ENCODE measurements at places on chromosomes 12 and 14.

- no peak for DNase-seq
These were observed 68.8 kb downstream of the RNFT2 start for GRCh38 chr12:116806845-116807440.

DNA sequence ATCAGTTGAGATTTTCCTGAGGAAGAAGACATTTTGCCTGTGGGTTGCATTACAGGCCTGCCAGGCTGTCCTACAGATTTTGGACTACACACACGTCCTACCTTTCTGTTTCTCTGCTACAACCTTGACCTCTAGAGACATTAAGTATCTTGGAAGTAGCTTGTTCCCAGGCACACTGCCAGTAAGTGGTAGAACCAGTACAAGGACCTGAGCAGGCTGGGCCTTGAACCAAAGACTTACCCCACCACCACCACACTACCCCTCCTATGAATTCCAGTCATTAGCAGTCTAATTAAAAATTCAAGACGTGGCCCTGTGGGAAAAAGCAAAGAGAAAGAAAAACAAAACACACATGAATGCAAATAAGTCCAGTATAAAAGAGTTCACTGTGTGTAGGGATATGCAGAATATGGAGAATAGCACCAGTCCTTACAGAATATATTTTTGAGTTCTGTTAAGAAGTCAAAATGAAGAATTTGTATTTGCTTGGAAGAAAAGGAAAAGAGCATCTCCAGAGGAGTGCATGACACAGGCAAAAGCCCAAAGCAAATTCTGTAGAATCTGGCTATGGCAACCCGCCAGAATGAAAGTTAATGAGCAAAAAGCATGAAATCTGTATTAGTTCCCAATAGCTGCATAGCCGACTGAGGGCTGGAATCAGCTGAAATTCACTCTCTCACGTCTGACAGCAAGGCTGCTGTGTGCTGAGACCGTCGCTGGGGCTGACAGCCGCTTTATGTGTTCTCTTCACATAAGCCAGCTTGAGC, 74.3 kb upstream of the ST8SIA1 start:
- no peak for DNase-seq

DNA sequence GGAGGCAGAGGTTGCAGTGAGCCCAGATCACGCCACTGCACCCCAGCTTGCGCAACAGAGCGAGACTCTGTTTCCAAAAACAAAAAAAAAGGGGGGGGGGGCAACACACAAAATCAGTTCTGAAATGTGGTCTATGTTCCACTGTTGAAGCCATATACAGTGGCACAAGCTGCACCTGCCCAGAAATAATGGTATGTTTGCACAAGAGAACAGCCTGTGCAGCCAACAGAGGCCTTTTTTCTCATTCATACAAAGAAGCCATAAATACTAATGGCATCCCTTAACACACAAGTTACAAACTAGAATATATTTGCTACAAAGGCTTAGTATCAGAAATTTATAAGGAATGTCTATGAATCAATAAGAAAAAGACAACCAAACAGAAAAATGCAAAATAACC, 37.1 kb downstream of the ITPR2 start:
- DNase-seq, result no peak

DNA sequence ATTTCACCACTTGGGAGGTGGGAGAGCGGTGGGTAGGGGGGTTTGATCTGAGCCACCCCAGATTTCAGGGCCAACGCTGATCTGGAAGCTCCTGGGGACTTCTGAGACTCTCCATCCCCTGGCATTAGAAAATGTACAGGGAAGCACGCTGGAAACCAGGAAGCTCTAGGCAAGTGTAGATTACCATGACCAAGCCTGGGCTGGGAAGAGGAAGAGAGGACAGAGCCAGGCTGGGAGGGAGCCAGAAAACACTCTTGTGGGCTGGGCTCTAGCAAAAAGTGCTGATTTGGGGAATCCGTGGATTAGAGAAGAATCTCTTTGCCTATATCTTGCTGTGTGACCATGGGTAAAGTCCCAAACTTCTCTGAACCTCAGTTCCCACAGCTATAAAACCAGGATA, 236.7 kb downstream of the BCL11B start:
- DNase-seq, result peak; percentile 49

DNA sequence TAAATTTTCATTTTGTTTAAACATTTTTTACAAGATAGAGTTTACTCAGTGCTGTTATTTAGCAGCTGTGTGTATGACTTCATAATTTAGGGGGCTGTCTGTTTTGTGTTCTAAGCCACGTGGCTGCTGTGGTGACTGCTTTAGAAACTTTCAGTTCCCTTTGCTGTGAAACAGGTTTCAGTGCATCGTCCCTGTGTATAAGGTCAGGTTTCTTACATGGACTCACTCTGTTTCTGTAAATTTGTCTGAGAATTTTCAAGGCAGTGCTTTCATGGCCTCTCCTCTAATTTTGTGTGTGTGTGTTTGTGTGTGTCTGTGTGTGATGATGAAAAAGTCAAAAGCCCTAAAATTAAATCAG, 32.4 kb downstream of the BICD1 start:
- DNase-seq, result peak; percentile 62

- no peak for DNase-seq
These were observed 26.2 kb upstream of the CHPT1 start for GRCh38 chr12:101671157-101671791.

DNA sequence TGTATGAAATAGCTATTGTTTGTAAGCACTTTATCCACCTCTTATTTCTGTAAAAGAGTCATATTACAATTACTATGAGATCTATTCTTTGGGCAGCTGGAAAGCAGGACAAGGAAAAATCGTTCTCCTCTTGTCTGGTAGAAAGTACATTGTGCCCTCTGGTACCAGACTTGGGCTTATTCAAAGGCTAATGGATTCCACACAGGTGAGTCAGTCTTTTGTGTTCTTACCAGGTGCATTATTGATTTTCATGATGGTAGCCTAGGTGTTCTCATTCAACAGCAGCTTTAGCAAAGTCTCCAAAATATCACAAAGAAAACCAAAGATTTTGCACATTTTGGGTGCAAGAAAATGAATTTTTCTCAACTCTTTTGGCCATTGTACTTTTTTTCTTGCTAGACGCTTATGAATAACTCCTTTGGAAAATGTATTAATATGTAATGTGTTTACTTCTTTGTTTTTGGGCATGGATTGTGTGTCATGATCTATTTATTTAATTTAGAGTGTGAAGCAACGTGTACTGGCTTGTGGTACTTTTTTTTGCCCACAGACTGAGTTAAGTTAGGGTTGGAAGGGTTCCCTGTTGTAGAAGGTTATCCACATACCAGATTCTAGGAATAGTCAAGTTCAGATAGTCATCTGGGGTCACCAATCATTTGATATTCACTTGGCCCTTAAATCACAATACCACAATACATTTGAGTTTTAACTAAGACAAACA, 26.2 kb downstream of the MNAT1 start:
- no peak for DNase-seq

GRCh38 chr14:99630202-99630601, 14.7 kb upstream of the HHIPL1 start:
- DNase-seq, result no peak

DNA sequence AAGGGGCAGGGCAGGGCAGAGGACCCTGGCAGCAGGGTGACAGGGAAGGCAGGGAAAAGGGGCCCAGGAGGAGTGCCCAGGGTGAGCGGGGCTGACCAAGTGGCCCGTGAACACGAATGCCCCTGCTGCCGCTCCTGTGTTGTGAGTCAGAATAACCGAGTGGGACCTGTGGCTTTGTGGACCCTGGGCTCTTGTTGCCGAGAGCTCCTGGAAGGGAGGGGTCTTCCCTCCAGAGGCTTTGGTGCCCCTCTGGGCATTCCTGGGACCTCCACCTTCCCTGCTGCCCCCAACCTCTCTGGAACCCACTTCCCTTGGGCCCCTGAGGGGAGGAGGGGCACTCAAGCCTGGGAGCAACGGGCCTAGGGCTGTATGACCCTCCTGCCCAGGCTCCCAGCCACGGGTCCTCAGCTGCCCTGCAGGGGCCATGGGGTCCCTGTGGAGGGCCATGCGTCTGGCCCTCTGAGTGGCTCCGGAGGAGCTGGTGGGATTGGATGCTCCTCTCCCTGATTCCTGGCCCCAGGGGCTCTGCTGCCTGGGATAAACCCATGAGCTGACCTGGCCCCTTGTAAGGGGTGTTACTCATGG, 319.4 kb downstream of the TMEM121 start:
- no peak for DNase-seq

GRCh38 chr12:1131811-1132224, 140.8 kb downstream of the ERC1 start:
- no peak for DNase-seq

DNA sequence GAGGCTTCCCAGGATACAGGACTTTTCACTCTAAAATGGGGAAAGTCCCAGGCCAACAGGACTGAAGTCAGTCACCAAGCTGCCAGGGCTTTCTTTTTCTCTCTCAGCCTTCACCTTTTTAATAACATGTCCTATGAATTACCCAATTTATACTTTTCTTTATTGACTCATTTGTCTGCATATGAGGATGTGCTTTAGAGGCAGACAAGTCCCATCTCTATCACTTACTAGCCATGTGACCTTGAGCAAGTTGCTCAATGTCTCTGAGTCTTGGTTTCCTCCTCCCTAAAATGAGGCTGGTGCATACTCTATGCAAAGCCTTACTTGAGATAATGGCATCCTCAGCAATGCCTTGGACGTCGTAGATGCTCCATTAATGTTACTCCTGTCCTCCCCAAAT, 98.1 kb upstream of the TMPO start:
- DNase-seq, result peak; percentile 29

- peak; percentile 23 for DNase-seq
These were observed 894 bp downstream of the KRT8 start for GRCh38 chr12:52903855-52904508.

Data from fibroblast of mammary gland (primary cell).